ENCODE measurements at places on chromosomes 16 and 17.

GRCh38 chr16:1333854-1334700, 632 bp downstream of the BAIAP3 start:
- DNase-seq = no peak

DNA sequence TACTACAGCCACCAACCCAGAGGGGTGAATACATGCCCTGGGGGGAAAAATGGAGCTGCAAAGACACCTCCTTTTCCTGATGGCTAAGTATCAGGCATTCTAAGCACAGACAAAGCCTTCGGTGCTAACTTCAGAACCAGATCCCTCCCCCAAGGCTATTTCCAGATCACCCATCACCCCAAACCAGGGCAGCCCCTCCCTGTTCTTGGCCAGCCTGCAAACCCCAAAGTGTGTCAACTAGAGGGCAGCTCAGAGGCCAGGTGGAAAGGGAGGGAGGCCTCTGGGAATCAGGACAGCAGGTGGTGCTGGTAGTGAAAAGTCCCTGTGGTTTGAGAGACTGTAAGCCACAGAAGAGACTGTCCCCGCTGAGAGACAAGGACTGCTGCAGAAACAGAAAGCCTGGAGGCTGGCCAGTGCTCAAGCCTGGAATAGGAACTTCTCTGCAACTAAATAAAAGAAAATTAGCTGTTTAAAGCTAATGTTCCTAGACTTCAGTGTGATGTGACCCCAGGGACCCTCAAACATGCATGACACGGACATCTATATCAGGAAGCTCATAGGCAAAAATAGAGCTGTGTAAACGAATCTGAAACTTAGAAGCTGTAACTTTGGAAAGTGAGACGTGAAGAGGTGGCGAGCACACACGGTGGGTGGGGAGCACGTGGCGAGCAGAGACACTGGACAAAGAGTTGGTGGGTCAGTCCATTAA, 9.1 kb downstream of the TUBG1 start:
- DNase-seq = no peak

DNA sequence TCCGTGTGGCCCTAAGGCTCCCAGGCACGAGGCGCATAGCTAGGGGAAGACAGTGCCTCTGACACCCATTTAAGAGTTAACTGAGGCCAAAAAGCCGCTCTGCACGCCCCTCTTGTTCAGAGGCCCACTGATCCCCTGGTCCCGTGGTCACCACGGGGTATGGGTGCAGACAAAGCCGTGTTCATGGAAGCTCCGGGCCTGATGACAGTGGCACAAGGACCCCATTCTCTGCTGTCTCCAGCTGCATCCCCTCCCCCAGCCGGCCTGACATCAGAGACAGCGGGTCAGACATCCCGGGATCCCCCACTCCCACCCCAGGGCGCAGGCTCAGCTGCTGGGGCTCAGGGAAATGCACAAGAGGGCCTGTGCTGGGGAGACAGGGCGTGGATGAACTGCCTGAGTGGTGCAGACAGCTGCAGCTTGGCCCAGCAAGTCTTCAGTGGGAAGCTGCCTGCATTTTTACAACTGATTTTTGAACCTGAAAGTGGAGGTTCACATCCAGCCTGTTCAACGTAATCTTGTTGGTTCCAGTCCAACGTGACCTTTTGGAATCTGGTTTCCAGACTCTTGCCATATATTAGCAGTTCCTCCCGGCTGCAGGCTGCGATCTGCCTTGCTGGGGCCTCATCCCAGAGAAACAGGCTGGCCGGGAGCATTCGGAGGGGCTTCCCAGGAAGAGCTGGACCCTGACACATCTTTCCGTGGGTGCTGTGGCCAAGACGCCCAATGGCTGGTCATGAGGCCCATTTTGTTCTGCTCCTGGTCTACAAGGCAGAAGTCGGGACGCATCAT, 9.7 kb upstream of the BAHCC1 start:
- DNase-seq = no peak

DNA sequence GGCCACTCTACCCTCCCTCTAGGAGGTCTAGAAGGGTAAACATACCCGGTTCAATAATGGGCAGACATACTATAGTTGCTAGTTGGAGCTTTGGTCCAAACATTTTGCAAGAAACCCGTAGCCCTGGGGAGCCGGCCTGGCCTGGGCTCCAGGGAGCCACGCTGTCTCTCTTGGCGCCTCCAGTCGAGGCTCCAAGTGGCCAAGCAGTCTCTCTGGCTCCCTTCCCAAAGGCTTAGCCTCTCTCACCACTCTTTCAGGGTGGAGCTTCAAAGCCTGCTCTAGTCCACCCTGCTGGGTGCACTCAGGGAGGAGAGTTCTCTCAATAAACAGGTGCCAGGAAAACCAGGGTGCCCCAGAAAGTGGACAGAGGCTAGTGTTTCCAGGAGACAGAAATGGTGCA, 32.2 kb downstream of the RCVRN start:
- no peak for DNase-seq

DNA sequence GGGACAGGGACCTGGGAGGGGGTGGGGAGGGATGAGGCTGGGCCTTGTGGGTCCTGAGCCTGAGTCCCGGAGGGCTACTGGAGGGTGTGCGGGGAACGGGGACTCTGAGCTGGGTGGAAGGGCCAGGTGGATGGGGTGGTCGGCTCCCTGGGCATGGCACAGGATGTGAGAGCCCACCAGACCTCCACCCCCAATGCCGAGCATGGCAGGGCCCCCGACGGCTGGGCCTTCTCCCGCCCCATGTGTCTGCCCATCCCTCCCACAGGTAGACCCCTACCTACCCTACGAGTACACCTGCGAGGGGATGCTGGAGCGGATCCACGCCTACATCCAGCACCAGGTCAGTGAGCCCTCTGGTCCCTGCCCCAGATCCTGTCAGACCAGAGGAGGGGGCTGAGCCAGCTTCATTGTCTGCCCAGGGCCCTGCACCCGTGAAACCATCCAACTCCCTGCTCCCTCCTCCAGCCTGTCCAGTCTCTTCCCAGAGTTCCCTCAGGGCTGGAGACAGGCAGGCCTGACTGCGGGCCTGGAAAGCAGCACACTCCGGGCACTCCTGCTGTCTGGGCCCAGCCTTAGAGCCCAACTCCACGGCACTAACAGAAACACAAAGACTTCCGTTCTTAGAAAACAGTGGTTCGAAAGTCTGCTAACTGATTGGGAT, 78.0 kb downstream of the MGAT5B start:
- no peak for DNase-seq

Measured in activated T-cell treated with anti-CD3 and anti-CD28 coated beads, Interleukin-2, amount 50 U/mL, for 72 hours (primary cell).